ENCODE measurements at places on chromosomes 12 and 14.
A peak's percentile ranks its signal among the peaks of the same experiment; 100 is the strongest.

GRCh38 chr14:71647086-71647784, 285.0 kb upstream of the RGS6 start:
- no peak for ATAC-seq

GRCh38 chr12:60148109-60148508, 552.3 kb downstream of the SLC16A7 start:
- ATAC-seq = peak; percentile 89

GRCh38 chr14:65471038-65471878, 58.7 kb downstream of the FUT8 start:
- peak; percentile 24 for ATAC-seq

GRCh38 chr12:132783917-132784531, 22.4 kb upstream of the ANKLE2 start:
- no peak for ATAC-seq

- no peak for ATAC-seq
Measured at GRCh38 chr14:105047283-105048016, 17.8 kb downstream of the GPR132 start.

DNA sequence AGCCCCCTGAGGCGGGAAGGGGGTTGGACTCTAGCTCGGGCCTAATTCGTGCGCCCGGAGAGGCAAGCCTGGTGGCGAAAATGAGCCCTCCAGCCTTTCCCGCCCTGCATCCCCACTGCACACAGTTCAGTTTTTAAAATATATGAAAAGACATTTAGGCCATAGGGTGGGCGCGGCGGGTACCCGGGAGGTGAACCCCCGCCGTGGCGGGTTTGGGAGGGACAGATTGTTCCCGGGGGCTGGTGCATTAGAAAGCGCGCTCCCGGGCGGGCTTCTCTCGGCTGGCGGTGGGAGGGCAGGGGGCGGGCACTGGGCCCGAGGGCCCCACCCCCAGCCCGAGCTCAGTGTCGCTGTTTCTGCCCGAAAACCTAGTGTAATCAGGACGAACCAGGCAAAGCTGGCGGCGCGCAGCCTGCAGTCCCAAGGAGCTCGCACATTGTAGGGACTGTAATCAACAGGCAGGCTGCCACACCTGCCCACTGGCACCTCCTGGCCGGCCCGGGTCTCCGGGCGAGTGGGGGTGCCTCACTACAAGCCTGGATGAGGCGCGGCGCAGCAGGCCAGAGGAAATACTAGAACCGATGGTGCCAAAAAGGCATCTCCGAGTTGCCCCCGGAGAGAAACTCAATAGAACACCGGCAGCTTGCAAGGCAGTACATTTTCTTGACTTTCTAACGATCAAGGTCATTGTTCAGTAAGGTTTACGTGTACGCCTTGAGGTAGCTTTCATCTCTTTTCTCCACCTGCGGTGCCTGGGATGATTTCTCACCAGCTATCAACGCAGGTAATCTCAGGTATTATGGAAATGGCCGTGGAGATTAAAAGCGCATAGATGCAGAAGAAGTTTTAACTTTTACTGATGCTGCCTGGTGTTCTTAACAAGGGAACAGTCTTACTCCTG, 764 bp upstream of the SPTB start:
- ATAC-seq = peak; percentile 85

All from SK-N-SH treated with all-trans-retinoic acid at 6 μM for 48 hours (cell line).